ENCODE measurements at places on chromosomes 7 and 10.

GRCh38 chr7:89760690-89761089 lies 393.6 kb upstream of the STEAP1 start:
- no peak for DNase-seq

GRCh38 chr7:70512144-70512543 lies 619.8 kb upstream of the GALNT17 start:
- no peak for DNase-seq

DNA sequence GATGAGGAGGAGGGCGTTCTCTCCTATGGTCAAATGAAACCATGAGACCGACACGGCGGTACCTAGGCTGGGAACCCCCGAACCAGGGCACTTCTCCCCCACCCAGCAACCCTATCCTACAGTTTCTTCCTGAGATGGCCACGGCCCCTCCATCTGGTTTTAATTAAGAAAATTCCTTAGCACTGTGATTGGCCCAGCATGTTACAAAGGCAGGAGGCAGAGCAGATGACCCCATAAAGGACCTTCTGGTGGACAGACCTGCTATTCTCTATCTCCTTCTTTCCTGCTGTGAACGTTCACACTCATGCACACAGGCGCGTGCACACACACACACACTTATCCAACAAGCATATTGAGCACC lies 129.4 kb downstream of the RGS10 start:
- no peak for DNase-seq

DNA sequence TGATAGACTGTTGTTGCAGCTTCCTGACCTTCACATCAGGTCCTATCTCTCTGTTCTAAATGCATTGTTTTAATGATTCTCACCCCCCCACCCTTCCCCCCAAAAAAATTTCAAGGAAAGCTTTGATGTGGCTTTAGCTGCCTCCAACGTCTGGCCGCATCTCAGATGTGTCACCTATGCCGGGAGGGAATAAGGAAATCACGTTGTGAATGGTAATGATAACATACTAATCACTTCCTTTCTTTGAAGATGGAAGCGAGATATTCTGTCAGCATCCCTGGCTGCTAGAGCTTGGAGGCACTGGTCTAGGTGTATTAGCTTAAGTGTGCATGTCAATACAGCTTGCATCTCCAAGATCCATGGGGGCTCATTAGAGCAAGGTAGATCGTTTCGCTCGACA lies 89.6 kb downstream of the VTI1A start:
- DNase-seq: no peak

DNA sequence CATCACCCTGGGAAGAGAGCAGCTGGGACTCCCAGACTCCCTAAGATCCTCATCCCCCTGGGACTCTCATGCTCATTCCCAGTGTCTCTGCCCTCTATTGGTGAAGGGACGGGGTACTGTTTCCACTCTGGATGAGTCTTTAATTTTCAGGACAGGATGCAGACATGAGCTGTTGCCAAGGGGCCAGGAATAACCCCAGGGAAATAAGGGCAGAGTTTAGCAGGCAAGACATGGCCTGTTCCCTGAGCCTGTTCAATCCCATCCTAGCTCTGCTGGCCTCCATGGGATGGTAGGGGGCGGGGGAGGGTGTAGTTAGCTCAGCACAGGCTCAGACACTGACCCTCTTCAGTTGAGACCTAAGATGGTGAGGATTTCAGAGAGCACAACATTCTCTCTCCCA lies 14.0 kb downstream of the C10orf105 start:
- DNase-seq: no peak

DNA sequence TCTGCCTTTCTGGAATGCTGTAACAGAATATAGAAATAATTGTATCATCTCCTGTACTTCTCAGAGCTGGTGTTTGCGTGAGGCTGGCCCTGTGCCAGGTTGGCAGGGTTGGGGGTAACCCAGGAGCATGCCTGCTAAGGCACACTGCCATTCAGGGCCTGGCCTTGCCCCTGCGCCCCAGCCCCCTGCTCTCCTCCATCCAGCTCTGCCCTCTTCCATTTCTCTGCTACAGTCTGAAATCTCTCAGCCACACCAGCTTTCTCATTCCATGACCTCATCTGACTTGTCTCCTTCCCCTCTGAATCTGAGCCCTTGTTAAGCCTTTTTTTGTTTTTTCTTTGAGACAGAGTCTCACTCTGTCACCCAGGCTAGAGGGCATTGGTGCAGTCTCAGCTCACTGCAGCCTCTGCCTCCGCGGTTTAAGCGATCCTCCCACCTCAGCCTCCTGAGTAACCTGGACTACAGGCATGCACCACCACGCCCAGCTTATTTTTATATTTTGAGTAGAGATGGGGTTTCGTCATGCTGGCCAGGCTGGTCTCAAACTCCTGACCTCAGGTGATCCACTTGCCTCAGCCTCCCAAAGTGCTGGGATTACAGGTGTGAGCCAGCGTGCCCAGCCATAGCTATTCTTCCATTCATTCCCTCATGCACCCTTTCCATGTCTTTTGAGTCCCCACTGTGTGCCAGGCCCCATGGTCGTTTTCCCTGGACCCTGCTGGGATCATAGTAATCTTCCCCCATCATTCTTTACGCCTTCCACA lies 206.8 kb downstream of the CUX1 start:
- DNase-seq: no peak

- no peak for DNase-seq
Observed at GRCh38 chr7:131604841-131605279, 48.4 kb upstream of the PODXL start.

GRCh38 chr10:132951926-132952325 lies 9.6 kb upstream of the CFAP46 start:
- DNase-seq: no peak

GRCh38 chr7:85875398-85875797 lies 688.5 kb upstream of the SEMA3D start:
- no peak for DNase-seq

DNA sequence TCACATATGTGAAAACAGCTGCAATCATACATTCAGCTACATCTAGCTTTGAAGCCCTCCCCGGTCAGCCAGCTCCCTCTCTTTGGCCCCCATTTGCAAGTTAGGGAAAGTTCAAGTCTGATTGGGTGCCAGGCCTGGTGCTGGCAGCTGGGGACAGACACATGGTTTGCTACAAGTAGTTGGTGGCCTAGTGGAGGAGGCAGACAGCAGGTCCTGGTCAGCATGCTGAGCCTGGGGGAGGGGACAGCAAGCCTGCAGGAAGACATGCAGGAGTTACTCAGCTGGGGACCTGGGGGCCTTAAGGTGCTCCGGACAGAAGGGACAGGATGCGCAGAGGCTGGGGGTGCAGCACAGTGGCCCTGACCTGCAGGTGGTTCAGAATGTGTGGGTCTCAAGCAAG lies 956.9 kb upstream of the ZNF722 start:
- no peak for DNase-seq

GRCh38 chr7:120783721-120784120 lies 74.2 kb downstream of the TSPAN12 start:
- no peak for DNase-seq

DNA sequence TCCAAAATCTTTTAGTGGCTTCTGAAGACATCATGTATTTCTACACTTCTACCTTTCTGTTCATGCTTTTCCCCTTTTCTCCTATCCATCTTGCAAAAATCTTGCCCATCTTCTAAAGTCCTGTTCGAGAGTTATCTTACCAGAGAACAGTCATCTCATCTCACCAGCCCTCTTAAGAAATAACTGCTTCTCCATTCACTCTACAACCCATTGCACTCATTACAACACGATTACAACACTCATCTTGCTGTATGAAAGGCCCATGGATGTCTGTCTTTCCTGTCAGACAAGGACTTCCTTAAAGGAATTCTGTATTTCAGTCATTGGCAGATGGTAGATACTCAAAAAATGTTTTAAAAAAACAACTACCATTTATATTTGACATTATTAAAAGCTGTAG lies 30.8 kb downstream of the ZNF438 start:
- no peak for DNase-seq

GRCh38 chr7:92589056-92589455 lies 1.1 kb downstream of the FAM133B start:
- no peak for DNase-seq

GRCh38 chr10:121096617-121097431 lies 245.7 kb downstream of the WDR11 start:
- DNase-seq: no peak

- no peak for DNase-seq
Observed at GRCh38 chr10:112791447-112791846, 158.6 kb upstream of the TCF7L2 start.

- peak; percentile 42 for DNase-seq
Observed at GRCh38 chr7:136326045-136326609, 349.0 kb upstream of the MTPN start.

GRCh38 chr7:27600247-27600646 lies 62.4 kb downstream of the HIBADH start:
- no peak for DNase-seq

GRCh38 chr7:143454091-143454680 lies 10.9 kb downstream of the TAS2R60 start:
- DNase-seq: no peak

DNA sequence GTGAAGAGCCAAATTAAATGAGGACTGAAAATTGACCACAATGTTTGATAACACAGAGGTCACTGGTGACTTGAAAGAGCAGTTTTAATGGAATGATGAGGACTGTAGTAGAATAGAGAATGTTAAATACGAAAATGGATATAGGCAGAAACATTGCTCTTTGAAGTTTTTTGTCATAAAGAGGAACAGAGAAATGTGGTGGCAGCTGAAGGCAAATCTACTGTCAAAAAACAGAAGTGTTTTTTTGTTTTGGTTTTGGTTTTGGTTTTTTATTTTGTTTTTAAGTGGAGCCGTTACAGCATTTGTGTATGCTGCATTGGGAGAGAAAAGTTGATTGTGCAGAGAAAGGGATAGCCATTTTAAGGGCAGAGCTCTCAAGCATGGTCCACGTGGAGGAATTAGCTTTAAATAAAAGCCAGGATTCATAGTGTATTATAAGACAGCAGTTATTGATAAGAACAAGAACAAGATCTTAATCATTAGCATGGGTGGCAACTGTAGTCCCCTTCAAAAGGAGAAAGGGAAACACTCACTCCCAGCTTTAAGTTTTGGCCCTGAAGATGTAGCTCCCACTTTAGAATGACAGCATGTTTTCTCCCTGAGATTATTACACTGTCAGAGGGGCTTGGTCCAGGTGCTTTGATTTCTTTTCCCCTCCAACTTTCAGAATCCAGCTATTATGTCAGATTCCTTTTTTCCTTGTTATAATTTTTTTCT lies 156.7 kb upstream of the BET1 start:
- DNase-seq: no peak

DNA sequence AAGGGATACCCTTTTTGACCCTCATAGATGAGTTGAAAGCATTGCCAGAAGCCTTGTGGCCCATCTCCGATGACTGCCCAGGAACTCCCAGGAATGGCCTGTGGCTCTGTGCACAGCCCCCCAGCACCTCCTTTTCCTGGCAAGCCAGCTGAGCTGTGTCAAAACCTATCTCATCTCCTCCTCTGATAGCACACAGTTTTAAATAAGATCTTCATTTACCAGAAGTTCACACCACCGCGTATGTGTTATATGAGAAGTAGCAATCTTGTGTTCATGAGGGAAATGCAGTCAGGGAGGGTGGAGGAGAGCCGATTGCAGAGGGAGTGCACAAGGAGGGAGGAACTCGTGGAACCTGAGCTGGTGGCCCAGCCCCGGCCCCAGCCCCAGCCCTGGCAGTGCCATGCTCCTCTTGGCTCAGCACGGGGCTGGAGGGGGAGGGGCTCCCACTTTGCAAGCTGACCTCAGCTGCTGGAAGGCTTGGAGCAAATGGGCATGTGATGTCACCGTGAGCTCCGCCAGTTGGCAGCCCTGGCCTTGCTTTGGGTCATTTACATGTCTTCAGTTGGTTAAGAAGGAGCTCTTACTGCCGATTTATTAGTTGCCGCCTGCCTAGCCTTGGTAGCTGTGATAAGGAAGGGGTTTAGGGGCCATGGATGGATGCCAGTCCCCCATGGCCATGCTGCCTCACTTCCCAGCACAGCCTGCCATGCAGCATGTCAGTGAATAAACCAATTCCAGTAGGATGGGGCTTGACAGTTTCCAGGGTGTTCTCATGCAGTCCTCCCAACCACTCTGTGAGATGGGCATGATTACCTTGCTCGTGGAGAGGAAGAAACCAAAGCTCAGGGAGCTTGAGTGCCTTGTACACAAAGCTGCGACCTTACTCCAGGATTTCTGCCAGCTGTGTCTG lies 20.0 kb downstream of the UNC5B start:
- DNase-seq: peak; percentile 21
